ENCODE measurements at places on chromosomes 1 and 21. TPM values are rescaled to one million over a fixed set of nuclear protein-coding genes. Genes with fewer than 3 reads are reported as not detected.

- H3K27ac ChIP-seq, result no peak overlapping the region
- no peaks in the 10 kb centered on the region for H3K36me3 ChIP-seq
- no peak for DNase-seq
- no peak overlapping the region for H3K4me3 ChIP-seq
Observed at GRCh38 chr1:212225871-212226302, 59.3 kb upstream of the PPP2R5A start.

DNA sequence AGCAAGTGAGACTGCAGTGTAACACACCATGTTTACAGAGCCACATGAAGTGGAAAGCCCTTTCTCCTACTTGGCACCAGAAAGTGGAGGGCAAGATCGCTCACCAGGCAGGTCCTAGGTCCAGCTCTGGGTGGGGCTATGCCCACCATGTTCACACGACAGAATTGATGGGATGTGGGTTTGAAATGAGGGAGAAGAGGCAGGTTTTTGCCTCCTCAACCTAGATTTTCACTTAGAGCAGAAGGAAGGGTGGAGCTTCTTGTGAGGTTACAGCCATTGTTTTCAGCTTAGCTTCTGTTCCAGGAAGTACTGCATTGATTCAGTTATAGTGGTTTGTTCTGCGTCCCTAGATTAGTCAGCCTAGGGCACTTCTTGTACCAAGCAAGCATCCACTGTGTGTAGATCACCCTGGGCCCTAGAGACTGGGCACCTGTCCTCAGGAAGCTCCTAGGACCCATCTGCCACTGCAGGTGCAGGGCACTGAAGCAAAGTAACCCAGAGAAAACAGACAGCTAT, 2.3 kb downstream of the CD53 start:
- H3K4me3 ChIP-seq, result no peak overlapping the region
- H3K27ac ChIP-seq, result no peak overlapping the region
- no peak for DNase-seq

DNA sequence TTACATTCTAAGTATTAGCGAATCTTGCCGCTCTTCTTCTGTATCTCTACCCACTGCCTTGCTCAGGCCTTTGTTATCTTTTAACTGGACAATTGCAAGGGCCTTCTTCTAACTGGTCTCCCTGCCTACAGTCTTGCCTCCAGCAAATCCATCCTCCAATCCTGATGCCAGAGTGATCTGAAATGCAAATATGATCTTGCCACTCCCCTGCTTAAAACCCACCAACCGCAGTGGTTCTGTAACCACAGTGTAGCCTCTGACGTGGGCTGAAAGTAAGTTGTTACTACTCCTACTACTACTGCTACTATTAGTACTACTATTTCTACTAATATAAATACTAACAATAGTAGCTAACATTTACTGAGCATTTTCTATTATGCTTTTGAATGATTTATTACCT, 12.4 kb downstream of the MOV10 start:
- peaks cover 45% of the 10 kb centered on the region for H3K36me3 ChIP-seq
- no peak overlapping the region for H3K27ac ChIP-seq
- no peak overlapping the region for H3K4me3 ChIP-seq
- no peaks in the 10 kb centered on the region for H3K4me1 ChIP-seq
- no peak for DNase-seq

DNA sequence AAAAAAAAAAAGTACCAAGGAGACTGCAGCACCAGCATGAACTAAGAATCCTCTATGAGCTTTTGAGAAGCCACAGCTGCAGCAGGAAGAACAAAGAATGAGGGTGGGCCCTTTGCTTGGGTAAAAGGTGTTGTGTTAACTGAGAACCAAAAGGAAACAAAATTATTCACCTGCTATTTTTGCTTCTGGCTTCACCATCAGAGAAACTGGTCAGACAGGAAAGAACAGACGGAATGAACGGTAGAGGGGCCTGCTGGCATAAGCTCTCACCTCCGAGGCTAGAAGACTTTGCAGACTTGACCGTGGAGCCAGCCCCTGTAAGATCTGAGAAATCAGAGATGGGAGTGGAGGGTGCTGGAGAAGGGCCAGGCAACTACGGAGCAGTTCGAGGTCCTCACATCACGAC, 27.6 kb downstream of the IL10RB start:
- H3K4me3 ChIP-seq, result no peak overlapping the region
- H3K36me3 ChIP-seq, result peaks cover 55% of the 10 kb centered on the region
- no peaks in the 10 kb centered on the region for H3K4me1 ChIP-seq
- DNase-seq, result no peak
- H3K27me3 ChIP-seq, result no peaks in the 10 kb centered on the region

GRCh38 chr1:226697151-226697928, 41.7 kb downstream of the ITPKB start:
- no peaks in the 10 kb centered on the region for H3K27me3 ChIP-seq
- H3K4me1 ChIP-seq, result peaks cover 2% of the 10 kb centered on the region
- DNase-seq, result peak; percentile 59

- H3K27me3 ChIP-seq, result no peaks in the 10 kb centered on the region
- H3K4me3 ChIP-seq, result no peak overlapping the region
- H3K27ac ChIP-seq, result no peak overlapping the region
- no peaks in the 10 kb centered on the region for H3K36me3 ChIP-seq
Observed at GRCh38 chr1:194164755-194165154, 978.3 kb upstream of the B3GALT2 start.

- DNase-seq, result no peak
- H3K27ac ChIP-seq, result no peak overlapping the region
- no peaks in the 10 kb centered on the region for H3K36me3 ChIP-seq
- no peak overlapping the region for H3K4me3 ChIP-seq
Observed at GRCh38 chr1:21570885-21571284, 61.7 kb downstream of the ALPL start.

DNA sequence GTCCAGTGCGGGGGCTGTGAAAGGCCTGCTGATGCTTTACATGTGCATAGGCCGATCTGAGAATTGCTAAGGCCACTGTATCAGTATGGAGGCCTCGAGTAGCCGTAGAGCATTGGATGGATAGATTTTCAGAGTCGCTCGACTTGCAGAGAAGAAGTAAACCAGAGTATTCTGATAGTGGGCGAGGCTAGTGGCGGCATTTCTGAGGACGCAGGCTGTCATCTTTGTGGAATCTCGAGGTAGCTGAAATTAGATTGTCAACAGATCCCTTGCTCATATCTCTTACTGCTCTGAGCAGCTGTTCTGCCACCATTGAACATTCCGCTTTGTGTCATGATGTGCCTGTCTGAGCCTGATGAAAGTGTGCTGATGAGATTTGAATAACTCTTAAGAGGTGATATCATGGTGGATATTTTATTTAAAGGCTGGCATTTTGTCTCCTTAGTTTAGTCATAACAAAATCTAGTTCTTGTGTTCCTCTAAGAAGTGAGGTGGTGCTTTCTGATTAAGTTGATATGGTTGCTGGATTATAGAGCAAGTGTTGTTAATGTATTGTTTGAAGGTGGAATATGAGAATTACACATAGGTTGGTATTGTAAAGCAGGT, 1.5 kb downstream of the KIF1B start:
- DNase-seq, result no peak
- H3K4me1 ChIP-seq, result peaks cover 9% of the 10 kb centered on the region
- peak overlapping the region; percentile 96 for H3K4me3 ChIP-seq
- H3K27me3 ChIP-seq, result no peaks in the 10 kb centered on the region
- no peaks in the 10 kb centered on the region for H3K36me3 ChIP-seq

DNA sequence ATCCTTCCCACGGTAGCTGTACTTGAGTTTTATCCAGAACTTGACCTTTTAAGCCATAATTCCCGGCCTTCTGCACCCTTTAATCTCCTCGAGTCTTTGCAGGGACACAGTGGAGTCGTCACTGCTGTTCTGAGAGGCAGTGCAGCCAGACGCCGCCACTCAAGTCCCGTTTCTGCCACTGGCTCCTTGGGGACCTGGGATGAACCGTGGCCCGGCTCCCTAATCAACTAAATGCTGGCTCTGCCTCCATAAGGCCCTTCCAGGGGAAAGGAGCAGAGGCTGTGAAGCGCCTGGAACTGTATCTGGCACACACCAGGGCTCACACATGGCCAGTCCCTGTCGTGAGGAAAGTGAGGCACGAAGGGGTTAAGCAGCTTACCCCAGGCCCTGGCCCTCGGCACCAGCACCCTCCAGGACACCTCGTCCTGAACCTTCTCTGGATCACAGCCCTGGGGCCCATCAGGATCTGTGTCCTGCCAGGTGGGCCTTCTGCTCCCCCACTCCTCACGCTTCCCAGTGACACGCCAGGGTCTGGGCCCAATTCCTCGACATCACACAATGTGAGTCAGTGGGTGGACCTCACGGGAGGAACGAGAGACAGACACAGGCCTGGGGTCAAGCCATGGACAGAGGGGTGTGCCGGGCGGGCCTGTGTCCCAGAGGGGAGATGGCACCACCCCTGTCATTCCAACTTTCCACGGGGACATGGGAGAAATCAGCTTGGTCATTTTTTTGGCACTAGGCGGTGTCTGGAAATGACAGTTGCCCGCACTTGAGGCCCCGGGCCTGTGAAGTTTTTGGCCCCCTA, 23.5 kb upstream of the C1orf174 start:
- H3K4me1 ChIP-seq, result no peaks in the 10 kb centered on the region
- H3K36me3 ChIP-seq, result no peaks in the 10 kb centered on the region
- H3K27me3 ChIP-seq, result no peaks in the 10 kb centered on the region
- H3K4me3 ChIP-seq, result no peak overlapping the region
- no peak for DNase-seq

DNA sequence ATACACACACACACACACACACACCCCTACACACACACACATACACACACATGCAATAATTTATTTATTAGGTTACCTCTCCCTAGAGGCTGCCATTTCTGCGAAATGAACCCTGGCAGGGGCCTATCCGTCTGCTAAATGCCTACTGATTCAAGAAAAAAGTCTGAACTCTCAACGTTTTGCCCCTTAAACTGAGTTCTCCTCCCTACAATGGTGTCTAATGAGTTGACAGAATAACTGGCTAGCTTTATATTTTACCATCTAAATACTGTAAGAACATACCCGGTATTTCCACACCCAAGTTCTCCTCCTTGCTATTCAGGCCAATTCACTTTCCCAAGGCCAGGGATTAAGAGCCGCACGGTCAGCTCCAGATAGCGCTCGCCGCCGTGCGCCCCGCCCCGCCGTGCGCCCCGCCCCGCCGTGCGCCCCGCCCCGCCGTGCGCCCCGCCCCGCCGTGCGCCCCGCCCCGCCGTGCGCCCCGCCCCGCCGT, 339 bp upstream of the RNPC3 start:
- peak overlapping the region; percentile 14 for H3K4me3 ChIP-seq
- no peaks in the 10 kb centered on the region for H3K27me3 ChIP-seq
- peak; percentile 76 for DNase-seq
- peaks cover 21% of the 10 kb centered on the region for H3K4me1 ChIP-seq
- no peak overlapping the region for H3K27ac ChIP-seq
- peaks cover 6% of the 10 kb centered on the region for H3K36me3 ChIP-seq

DNA sequence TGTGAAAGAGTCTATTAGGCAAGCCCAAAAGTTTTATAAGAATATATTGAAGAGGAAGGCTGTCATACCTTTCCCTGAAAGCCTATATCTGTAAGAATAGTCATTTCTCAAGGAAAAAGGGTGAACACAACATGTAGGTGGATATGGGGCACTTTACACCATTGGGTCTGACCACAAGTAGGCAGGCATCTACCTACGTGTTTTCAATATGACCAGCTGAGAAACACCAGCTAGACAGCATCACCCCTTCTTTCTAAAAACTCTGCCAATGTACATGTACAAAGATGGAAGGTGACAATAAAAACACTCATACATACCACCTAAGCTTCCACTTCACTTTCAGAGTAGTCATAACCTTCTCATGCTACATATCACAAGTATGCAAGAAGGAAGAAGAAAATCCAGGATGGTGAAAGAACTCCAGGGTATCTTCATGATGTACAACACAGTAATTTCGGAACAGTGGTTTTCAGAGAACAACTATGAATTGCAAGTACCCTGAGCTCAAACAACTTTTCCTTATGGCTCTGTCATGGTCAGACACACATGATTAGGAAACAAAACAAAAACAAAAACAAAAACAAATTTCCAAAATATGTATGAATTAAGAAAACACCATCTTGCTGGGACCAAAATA, 98.5 kb upstream of the ADGRL2 start:
- DNase-seq, result no peak
- no peaks in the 10 kb centered on the region for H3K27me3 ChIP-seq
- peaks cover 13% of the 10 kb centered on the region for H3K4me1 ChIP-seq
- H3K36me3 ChIP-seq, result no peaks in the 10 kb centered on the region

DNA sequence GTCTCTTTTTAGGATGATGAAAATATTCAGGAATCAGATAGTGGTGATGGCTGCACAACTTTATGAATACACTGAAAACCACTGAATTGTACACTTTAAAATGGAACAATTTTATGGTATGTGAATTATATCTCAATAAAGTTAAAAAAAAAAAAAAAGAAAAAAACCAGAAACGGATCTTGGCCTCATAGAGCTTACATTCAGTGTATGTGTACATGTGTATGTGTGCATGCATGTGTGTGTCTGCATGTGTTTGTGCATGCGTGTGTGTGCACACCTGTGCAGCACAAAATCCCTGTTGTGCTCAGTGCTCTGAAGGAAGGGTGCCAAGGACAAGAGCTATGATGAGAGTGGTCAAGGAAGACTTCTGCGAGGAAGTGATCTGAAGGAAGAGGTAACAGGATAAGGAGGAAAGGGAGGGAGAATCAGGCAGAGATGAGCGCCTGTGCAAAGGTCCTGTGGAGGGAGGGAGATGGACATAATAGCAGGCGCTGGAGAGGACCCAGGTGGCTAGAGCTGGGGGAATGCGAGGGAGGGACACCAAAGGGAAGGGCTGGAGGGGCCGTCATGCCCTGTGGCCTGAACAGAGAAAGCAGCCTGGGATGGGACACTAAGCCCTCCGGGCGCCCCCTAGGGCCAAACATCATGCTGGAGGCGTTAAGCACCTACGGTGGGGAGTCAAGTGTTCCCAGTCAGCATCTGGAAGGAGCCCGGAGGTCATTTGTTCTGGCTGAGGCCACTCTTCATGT, 25.2 kb downstream of the NKAIN1 start:
- no peak for DNase-seq
- H3K27ac ChIP-seq, result no peak overlapping the region
- peaks cover 5% of the 10 kb centered on the region for H3K4me1 ChIP-seq
- H3K36me3 ChIP-seq, result no peaks in the 10 kb centered on the region
- no peaks in the 10 kb centered on the region for H3K27me3 ChIP-seq

DNA sequence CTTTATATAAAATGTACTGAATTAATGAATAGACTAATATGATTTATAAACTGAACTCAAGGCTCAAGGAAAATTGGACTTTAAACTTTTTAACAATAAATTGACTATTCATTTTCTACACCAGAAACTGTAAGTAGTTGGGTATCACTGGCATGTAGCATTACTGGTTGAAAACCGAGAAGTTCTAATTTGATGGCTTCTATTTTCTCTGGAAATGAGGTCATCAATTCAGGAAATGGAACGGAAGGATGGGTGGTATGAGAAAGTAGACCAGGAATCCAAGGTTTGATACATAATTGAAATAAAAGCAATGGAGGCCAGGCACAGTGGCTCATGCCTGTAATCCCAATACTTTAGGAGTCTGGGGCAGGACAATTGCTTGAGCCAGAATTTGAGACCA, 50.4 kb downstream of the RERE start:
- no peaks in the 10 kb centered on the region for H3K4me1 ChIP-seq
- no peak for DNase-seq
- no peaks in the 10 kb centered on the region for H3K27me3 ChIP-seq
- H3K36me3 ChIP-seq, result no peaks in the 10 kb centered on the region

GORAB gene
- 14.2 TPM for polyA plus RNA-seq

VWA1 gene
- 92.3 TPM for polyA plus RNA-seq

EPHA10 gene
- polyA plus RNA-seq, result 1.2 TPM

RNF223 gene
- 0.06 TPM for polyA plus RNA-seq

TNFSF4 gene
- 0.63 TPM for polyA plus RNA-seq

ZNF695 gene
- polyA plus RNA-seq, result 1.5 TPM

AKNAD1 gene
- 0.06 TPM for polyA plus RNA-seq

FASLG gene
- 1.3 TPM for polyA plus RNA-seq

FAM72C gene
- polyA plus RNA-seq, result 1.6 TPM

SWT1 gene
- 5.3 TPM for polyA plus RNA-seq

CD84 gene
- polyA plus RNA-seq, result 1.7 TPM

SLC6A9 gene
- polyA plus RNA-seq, result 3.5 TPM

KCNK2 gene
- polyA plus RNA-seq, result 6.6 TPM

ASTN1 gene
- 3.0 TPM for polyA plus RNA-seq

CCDC17 gene
- 0.88 TPM for polyA plus RNA-seq

RAVER2 gene
- 41.7 TPM for polyA plus RNA-seq

All from large intestine (tissue), 12 donors.